ENCODE measurements at places on chromosomes 3 and 15.

DNA sequence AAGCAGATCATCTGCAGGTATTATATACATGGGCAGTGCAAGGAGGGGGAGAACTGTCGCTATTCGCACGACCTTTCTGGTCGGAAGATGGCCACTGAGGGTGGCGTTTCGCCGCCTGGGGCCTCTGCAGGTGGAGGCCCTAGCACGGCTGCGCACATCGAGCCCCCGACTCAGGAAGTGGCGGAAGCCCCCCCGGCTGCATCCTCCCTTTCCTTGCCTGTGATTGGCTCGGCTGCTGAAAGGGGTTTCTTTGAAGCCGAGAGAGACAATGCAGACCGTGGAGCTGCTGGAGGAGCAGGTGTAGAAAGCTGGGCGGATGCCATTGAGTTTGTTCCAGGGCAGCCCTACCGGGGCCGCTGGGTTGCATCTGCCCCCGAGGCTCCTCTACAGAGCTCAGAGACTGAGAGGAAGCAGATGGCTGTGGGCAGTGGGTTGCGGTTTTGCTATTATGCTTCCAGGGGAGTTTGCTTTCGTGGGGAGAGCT, 639 bp downstream of the MKRN3 start:
- no peak for DNase-seq

GRCh38 chr15:74200871-74201419, 1.6 kb downstream of the STRA6 start:
- no peak for DNase-seq

- DNase-seq = no peak
Measured at GRCh38 chr3:64796607-64797399, 109.0 kb upstream of the ADAMTS9 start.

DNA sequence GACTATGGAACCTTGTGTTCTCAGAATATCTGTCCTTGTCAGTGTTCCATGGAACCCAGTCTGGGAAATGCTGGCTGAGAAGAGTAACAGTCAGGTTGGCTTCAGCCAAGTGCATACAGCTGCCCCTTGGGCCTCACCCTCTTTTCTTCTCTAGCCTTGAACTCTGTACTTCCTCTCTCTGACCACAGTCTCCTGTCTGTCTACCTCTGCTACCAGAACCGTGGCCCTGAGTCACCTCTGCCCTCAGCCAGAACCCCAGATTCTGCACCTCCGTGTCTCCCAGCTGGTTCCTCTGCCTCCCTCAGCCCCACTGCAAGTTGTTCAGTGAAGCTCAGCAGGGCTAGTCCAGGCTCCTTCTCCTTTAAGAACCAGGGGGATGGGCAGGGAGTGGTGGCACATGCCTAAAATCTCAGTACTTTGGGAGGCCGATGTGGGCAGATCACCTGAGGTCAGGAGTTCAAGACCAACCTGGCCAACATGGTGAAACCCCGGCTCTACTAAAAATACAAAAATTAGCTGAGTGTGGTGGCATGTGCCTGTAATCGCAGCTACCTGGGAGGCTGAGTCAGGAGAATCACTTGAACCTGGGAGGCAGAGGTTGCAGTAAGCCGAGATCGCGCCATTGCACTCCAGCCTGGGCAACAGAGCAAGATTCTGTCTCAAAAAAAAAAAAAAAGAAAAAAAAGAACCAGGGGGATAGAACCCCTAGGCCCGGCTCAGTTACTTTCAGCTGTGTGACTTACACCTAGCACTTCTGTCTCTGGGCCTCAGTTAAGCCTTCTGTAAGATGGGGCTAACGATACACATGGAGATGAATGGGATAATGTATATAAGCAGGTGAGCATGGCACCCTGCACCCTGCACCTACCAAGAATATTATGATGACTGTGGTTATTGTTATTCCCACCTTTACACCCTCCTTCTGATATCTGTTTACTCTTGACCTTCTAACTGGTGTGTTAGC, 24.3 kb upstream of the TATDN2 start:
- no peak for DNase-seq

GRCh38 chr3:30659270-30660130, 53.1 kb downstream of the TGFBR2 start:
- DNase-seq = no peak

- DNase-seq = no peak
Measured at GRCh38 chr15:79872358-79873017, 24.3 kb downstream of the MTHFS start.

DNA sequence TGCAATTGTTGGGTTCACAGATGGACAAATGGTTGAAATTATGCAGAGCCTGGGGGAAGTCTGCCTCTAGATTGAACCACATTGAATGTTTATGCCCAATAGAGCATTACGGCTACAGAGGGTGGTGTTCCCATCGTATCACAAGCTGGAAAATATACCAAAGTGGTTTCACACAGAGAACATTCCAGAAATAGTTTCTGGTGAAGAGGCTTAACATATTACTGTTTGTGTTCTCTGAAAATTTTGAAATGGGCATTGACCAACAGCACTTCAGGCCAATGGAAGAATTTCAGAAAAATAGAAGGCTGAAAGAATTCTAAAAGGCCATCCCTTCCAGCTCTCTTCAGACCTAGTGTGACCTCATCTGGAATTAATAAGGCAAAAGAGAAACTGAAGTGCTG, 203.9 kb downstream of the NEK10 start:
- DNase-seq = no peak

GRCh38 chr3:49276475-49277382, at the start of gene C3orf62:
TSS of gene C3orf62 (minus strand) at chr3:49277232. CDS start at chr3:49276872, 360 bp downstream.
- no peak for DNase-seq

GRCh38 chr3:52438579-52439425, 6.1 kb downstream of the SEMA3G start:
- no peak for DNase-seq
